ENCODE measurements at places on chromosomes 3 and 15. TPM values are rescaled to one million over a fixed set of nuclear protein-coding genes. Genes with fewer than 3 reads are reported as not detected.

GRCh38 chr3:71183549-71183948 is 400.0 kb downstream of the FOXP1 start:
- no peak for DNase-seq

GRCh38 chr3:133862161-133862560 is 33.5 kb downstream of the RAB6B start:
- DNase-seq, result no peak

C3orf52 gene
- total RNA-seq, result 3.8 TPM

DNA sequence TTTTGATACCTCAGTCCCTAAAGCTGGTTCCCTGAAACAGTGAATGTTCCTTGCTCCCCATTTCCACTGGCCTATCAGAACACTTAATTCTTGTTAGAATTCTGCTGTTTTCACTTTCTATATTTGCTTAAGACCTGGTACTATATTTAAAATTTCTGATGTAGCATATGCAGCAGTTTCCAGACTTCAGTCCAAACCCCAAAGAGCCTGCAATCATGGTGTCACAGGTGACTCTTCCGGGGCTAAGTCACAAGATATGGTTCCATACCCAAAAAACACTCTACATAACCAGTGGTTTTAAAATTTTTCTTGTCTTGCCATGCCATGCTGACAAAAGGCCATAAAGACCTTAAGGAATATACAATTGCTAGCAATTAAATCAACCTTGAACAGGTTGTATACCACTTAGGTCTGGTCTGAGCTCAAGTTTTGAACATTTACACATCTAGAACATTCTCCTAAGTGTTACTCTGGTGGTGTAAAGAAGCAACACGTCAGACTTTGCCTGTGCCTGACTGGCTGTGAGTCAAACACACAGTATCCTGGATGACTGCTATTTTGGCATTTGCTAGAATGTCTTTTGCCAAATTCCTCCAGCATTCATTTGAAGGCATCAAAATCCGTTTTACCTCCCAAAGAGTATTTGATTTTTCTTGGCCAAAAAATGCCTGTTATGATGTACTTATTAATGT is 160.0 kb downstream of the FRMD5 start:
- DNase-seq, result no peak

DNA sequence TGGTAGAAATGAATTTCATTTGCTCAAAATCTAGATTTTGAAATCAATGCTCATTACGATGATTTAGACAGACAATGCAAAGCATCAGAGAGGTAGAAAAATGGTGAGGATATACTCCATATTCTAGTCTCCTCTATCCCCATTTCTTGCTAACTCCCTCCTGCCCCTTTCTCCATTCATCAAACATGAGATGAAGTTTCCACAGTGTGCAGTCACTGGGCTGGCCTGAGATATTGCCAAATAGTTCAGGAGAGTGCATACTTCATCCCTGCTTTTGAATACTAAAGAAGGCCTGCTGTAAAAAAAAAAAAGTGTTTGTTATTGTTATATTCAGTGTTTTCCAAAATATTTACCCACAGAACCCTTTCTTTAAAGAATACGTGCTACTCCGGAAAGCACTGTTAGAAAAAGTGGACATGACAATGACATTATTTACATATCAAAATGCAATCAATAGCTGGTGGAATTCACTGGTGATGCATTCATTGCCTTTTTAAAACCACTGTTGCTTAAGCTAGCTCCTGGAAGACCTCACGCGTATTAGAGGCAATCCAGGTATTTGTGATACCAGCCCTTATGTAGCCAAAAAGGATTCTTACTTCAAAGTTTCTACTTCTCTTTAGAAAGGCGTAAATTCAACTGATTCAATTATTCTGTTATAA is 247.6 kb upstream of the SOX2 start:
- no peak for DNase-seq

DNA sequence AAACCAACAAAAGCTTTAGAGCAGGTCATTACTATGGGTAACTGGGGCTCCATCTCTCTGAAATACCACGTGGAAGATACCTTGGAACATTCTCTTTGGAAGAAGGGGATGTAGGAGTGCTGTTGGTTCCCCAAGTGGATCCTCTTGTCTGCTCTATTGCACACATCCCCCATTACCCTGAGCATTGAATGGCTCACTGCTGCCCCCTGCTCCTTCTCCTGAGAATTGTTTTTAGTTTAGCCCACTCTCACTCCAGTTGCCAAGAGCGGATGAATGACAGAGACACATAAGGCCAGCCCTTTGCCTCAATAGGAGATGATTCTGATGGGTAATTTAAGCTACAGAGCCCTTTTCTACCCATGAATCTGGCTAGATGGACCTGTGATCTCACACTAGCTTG is 135.6 kb upstream of the SUCLG2 start:
- DNase-seq, result peak; percentile 81

GRCh38 chr15:101406526-101407195 is 82.8 kb downstream of the PCSK6 start:
- no peak for DNase-seq
